ENCODE measurements at places on chromosomes 5 and 9.

DNA sequence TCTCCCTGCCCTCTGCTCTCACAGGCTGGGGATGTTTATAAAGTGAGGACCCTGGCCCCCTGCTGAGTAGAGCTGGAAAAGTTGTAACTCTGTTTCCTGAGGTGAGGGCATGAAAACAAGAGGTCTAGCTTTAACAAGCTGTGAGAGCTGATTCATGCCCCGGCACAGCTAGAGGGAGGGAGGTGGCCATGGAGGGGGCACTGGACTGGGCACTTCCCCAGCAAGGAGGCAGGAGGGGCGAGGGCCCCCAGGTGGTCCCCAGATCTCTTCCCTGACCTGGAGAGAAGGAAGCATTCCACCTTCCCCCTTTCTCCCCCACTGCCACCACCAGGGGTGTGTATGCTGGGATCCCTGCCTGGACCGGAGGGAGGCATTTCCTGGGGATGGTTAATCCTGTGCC lies at the start of gene MSMP:
Gene MSMP (minus strand): TSS at position 13 of the 400 bp plus-strand sequence. CDS start 147 bp downstream, outside the sequence.
- no peak for DNase-seq

DNA sequence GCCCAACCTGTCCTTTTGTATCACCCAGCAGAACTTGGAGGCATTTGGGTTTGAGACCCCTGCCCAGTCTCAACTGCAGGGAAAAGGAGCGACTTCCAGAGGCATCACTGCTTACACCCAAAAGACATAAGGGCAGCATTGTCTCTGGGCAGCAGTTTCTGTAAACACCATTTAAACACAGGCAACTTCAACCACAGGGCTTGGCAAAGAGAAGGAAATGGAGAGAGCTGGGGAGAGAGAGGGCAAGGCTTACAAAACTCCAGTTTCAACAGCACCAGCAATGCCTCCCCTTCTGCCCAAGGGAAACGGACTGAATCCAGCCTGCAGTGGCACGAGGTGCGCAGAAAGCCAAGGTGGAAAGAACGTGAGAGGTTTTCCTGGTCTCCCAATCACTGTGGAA lies 147.6 kb downstream of the ROR2 start:
- no peak for DNase-seq

- no peak for DNase-seq
Measured at GRCh38 chr9:133955821-133956411, 36.2 kb downstream of the VAV2 start.

DNA sequence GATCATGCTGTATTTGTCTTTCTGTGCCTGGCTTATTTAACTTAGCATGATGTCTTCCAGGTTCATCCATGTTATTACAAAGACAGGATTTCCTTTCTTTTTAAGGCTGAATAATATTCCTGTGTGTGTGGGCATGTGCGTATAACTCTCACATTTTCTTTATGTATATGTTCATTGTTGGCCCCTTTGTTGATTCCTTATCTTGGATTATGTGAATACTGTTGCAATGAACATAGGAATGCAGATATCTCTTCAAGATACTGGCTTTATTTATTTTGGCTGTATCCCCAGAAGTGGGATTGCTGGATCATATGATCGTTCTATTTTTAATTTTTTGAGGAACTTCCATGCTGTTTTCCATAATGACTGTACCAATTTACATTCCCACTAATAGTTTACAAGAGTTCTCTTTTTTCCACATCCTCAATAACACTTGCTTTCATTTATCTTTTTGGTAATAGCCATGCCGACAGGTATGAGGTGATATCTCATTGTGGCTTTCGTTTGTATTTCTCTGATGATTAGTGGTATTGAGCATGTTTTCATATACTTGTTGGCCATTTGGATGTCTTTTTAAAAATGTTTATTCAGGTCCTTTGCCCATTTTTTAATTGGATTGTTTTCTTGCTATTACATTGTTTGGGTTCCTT lies 38.0 kb downstream of the CREBRF start:
- DNase-seq, result no peak

GRCh38 chr5:98268162-98268860 lies 505.2 kb upstream of the RGMB start:
- no peak for DNase-seq

- DNase-seq, result no peak
Measured at GRCh38 chr5:169298193-169298592, 2.7 kb downstream of the SLIT3 start.

DNA sequence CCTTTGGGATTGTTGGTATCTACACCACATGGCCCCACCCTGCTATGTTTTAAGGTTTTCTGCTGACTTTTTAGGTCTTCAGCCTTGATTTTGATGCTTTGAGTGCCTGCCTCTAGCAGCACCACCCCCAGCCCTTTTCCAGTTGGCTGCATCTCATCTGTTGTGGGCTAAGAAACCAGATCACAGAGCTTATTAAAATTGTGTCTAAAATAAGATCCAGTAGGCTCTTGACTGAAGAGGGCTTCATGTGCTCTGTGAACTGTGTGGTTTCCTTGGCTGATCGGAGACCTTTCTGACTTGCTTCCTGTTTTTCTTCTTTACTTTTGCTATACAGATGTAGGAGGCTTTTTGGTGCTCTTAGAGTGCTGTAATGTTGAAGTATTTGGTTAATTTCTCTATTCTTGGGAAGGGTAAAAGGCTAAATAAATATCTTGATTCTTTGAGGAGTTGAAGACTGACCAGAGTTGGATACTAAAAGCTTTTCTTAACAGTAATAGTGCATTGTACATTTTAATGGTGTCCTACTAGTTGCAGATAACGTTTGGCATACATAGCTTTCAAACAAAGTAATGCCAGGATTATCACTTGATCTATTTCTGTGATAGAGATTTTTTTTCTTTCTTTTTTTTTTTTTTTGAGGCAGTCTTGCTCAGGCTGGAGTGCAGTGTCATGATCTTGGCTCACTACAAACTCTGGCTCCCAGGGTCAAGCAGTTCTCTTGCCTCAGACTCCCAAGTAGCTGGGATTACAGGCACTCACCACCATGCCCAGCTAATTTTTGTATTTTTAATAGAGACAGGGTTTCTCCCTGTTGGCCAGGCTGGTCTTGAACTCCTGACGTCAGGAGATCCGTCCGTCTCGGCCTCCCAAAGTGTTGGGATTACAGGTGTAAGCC lies 4.5 kb downstream of the UBE2D2 start:
- peak; percentile 48 for DNase-seq

- peak; percentile 61 for DNase-seq
Measured at GRCh38 chr5:107469485-107470294, 201.0 kb downstream of the EFNA5 start.

- DNase-seq, result no peak
Measured at GRCh38 chr5:1032011-1032410, 23.4 kb downstream of the NKD2 start.

GRCh38 chr9:35609001-35609819 lies 4.1 kb downstream of the TESK1 start:
- no peak for DNase-seq

GRCh38 chr5:72848474-72849428 lies 32.3 kb downstream of the TNPO1 start:
- peak; percentile 27 for DNase-seq

DNA sequence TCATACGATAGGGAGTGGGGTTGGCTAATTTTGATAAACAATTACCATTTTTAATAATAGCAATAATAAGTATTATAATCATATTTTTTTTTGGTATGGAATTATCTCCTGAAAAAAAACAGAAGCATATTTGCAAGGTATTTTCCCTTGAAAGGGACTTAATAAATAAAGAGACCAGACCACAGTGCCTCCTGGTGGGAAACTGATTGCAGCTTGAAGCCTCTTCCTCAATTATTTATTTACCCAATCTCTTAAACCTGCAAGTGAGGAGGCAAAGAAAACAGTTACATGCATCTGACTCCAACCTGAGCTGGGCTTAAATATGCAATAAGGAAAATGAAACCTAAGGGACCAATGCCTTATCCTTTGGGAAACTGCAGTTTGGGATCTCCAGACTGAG lies 388.1 kb upstream of the ACO1 start:
- DNase-seq, result no peak

DNA sequence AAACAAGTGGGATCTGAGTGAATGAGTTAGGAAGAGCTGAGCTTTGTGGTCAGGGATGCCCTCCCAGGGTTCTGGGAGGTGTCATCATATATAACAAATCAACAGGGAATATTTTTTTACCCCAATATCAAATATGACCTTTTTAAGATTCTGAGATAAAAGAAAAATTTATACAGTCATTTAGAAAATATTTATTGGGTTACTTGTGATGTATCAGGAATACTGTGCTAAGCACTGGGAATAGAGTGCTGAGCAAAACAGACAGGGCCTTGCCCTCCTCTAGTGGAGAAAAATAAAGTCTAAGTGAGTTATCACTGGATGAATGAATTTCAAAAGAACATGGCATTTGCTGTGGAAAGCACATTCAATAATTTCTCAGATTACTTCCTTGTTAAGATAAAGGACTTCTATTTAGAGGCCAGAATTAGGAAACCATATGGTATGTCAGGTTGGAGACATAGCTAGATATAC lies 102.9 kb downstream of the BOD1 start:
- no peak for DNase-seq

- DNase-seq, result no peak
Measured at GRCh38 chr5:16995372-16995771, 59.3 kb upstream of the MYO10 start.

DNA sequence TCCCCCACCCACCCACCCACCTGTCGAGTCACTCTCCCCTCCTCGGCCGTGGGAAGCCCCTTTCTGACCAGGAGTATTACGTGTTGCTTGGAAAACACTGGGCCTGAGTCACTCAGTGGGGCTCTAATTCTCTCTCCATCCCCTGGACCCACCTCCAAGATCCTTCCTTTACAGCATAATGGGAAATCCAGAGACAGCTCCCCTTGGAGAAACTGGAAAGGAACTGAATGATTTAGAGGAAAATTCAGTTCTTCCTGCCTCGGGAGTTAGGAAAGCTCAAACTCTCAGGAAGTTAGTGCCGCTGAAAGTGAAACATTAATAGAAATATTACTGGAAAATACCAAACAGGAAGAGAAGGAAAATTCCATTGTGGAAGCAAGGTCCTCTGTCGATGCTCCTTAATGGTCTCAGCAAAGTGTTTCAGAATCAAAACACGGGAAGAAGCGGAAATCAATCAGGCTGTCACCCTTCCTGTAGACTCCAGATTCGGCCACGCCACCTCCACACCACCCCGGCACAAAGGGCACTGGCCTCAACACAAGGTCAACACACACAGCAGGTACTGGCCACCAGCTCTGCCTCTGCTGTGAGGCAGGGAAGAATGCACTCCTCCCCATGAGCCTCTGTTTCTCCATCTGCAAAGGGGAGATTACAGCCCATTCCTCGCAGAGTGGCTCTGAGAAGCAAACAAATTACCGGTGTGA lies 9.6 kb downstream of the SHB start:
- no peak for DNase-seq

Measured in inflammatory macrophage treated with lipopolysaccharide for 4 hours (primary cell).